ENCODE measurements at places on chromosomes 3 and 15. TPM values are rescaled to one million over a fixed set of nuclear protein-coding genes. Genes with fewer than 3 reads are reported as not detected.

Gene GPR27
- 0.81 TPM for total RNA-seq

Gene PP2D1
- not detected for total RNA-seq

Gene SLC22A13
- 0.16 TPM for total RNA-seq

Gene GPR156
- 1.1 TPM for total RNA-seq

Gene GOLGA8N
- total RNA-seq, result 1.9 TPM

Gene SECISBP2L
- 6.8 TPM for total RNA-seq
